ENCODE measurements at places on chromosomes 5 and 9.
A peak's percentile ranks its signal among the peaks of the same experiment; 100 is the strongest.

DNA sequence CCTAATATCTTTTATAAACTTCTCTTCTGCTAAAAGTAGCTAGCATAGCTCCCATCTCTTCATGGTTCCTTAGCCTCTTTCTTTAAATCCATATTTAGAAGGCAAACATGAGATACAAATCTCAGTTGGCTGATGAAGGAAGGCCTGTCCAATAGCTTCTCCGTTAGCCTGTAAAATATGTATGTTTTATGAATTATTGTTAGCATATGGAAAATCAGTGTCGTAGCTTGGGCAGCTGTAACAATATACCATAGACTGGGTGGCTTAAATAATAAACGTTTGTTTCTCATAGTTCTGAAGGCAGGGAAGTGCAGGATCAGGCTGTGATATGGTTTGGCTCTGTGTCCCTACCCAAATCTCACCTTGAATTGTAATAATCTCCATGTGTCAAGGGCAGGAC lies 63.8 kb downstream of the PBX3 start:
- no peak overlapping the region for H3K27ac ChIP-seq
- DNase-seq: no peak
- H3K4me1 ChIP-seq: no peaks in the 10 kb centered on the region
- no peaks in the 10 kb centered on the region for H3K36me3 ChIP-seq

GRCh38 chr9:117932585-117932984 lies 228.4 kb downstream of the TLR4 start:
- H3K27ac ChIP-seq: no peak overlapping the region
- no peak overlapping the region for H3K4me3 ChIP-seq
- H3K27me3 ChIP-seq: no peaks in the 10 kb centered on the region
- H3K36me3 ChIP-seq: no peaks in the 10 kb centered on the region
- no peaks in the 10 kb centered on the region for H3K4me1 ChIP-seq

DNA sequence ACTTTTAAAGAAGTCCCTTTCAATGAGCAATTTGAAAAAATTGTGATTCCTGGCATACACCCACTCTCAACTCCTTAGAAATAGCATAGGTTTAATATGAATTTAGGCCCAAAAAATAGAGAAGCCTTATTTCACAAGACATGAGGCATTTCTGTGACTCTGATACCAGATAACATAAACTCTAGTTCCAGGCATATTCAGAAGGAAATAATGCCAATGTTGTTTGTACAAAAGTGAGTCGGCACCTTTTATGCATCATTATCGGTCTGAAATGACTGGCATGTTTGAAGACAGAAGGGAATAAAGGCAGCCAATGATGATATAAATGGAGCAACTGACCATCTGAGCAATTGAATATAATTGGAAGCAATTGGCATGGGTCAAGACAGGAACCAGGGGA lies 19.4 kb upstream of the RECK start:
- H3K4me1 ChIP-seq: no peaks in the 10 kb centered on the region
- no peak overlapping the region for H3K4me3 ChIP-seq
- no peaks in the 10 kb centered on the region for H3K36me3 ChIP-seq
- no peaks in the 10 kb centered on the region for H3K27me3 ChIP-seq
- H3K27ac ChIP-seq: no peak overlapping the region

GRCh38 chr9:114889802-114890224 lies 40.6 kb downstream of the TNFSF8 start:
- no peaks in the 10 kb centered on the region for H3K36me3 ChIP-seq
- no peak overlapping the region for H3K27ac ChIP-seq
- H3K4me3 ChIP-seq: no peak overlapping the region
- no peaks in the 10 kb centered on the region for H3K27me3 ChIP-seq
- no peak for DNase-seq

- no peak overlapping the region for H3K27ac ChIP-seq
- no peak for DNase-seq
- no peaks in the 10 kb centered on the region for H3K27me3 ChIP-seq
- no peaks in the 10 kb centered on the region for H3K4me1 ChIP-seq
Observed at GRCh38 chr5:62178258-62178657, 127.7 kb upstream of the KIF2A start.

- DNase-seq: no peak
- no peaks in the 10 kb centered on the region for H3K27me3 ChIP-seq
- H3K4me1 ChIP-seq: no peaks in the 10 kb centered on the region
- no peak overlapping the region for H3K27ac ChIP-seq
Observed at GRCh38 chr5:168798065-168799023, 219.2 kb upstream of the PANK3 start.

DNA sequence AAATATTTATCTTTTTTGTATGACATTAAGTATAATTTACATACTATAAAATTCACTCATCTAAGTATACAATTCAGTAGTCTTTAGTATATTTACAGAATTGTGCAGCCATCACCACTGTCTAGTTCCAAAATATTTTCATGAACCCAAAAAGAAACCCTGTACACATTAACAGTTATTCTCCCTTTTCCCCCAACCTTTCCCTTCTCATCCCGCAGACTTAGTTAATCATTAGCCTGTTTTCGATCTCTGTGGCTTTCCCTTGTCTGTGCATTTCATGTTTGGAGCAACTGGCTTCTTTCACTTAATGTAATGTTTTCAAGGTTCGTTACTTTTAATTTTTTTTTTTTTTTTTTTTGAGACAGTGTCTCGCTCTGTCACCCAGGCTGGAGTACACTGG lies 37.5 kb downstream of the MTREX start:
- H3K27ac ChIP-seq: no peak overlapping the region
- DNase-seq: no peak
- no peaks in the 10 kb centered on the region for H3K27me3 ChIP-seq
- H3K4me3 ChIP-seq: no peak overlapping the region
- peaks cover 16% of the 10 kb centered on the region for H3K4me1 ChIP-seq

DNA sequence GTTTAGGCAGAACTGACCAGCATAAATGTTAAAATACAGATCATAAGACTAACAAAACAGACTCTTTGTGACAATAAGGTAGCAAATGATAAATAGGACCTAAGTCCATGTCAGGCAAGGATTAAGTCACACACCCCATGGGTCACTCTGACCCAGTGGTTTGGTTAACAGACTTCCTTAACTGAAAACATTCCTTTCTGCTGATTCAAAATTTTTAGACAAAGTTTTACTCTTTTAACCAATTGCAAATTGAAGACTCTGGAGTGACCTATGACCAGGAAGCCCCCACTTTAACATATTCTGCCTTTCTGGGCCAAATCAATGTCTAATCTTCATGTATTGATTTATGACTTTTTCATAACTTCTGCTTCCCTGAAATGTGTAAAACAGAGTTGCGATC lies 4.9 kb upstream of the NXNL2 start:
- H3K36me3 ChIP-seq: no peaks in the 10 kb centered on the region
- H3K27me3 ChIP-seq: no peaks in the 10 kb centered on the region
- no peaks in the 10 kb centered on the region for H3K4me1 ChIP-seq
- DNase-seq: no peak

DNA sequence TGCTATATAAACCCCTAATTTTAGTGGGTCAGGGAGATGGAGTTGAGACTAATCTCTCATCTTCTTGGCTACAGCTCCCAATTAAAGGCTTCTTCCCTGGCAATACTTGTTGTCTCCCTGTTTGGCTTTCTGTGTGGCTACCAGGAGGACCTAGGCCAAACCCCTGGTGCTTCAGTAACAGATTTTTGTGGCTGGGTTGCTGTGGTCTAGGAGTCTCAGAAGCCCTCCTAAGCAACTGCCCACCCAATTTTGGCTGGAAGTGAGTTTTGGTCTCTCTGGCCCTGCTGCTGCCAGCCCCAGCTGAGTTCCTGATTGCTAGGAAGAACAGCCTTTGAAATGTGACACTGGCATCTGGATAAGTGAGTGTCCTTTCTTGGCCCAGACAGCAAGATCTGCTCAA lies 9.8 kb downstream of the RIGI start:
- no peak overlapping the region for H3K4me3 ChIP-seq
- no peak overlapping the region for H3K27ac ChIP-seq
- H3K36me3 ChIP-seq: no peaks in the 10 kb centered on the region
- H3K4me1 ChIP-seq: no peaks in the 10 kb centered on the region

DNA sequence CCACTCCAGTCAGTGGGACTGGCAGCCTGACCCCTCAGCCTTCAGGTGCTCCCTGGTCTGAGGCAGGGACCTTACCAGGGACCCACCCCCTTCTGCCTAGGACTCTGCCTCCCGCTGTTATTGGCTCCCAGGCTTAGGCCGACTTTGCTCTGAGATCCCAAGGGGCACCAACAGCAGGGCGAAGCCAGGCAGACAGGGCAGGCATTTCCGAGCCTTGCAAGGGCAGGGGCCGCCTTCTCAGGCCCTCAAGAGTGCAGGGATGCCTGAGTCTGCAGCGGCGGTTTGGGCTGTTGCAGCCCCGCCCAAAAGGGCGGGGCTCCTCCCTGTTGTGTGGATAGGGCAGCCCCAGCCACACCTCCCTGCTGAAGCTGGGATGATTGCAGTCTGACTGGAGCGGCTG lies 644.6 kb downstream of the PRR16 start:
- DNase-seq: no peak
- no peaks in the 10 kb centered on the region for H3K27me3 ChIP-seq
- H3K4me3 ChIP-seq: no peak overlapping the region
- H3K36me3 ChIP-seq: no peaks in the 10 kb centered on the region
- no peaks in the 10 kb centered on the region for H3K4me1 ChIP-seq
- H3K27ac ChIP-seq: no peak overlapping the region

DNA sequence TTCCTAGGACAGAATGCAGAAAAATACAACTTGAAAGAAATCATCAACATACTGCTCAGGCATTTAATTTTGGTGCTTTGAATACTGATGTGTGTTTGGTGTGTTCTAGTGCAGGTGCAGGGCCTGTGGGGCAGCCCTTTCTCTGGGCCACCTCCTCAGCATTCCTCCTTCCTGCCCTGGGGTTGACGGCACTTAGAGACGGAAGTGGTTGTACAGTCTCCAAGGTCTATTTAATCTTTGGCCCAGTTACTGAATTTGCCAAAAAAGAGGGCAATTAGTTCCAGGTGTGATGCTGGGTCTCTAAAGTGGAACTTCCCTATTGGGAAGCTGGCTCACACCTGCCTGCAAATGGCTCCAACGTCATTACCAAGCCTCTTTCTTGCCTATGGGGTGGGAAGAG lies 269.0 kb downstream of the SH3GL2 start:
- DNase-seq: no peak
- no peaks in the 10 kb centered on the region for H3K4me1 ChIP-seq
- H3K4me3 ChIP-seq: no peak overlapping the region
- no peak overlapping the region for H3K27ac ChIP-seq
- no peaks in the 10 kb centered on the region for H3K27me3 ChIP-seq
- no peaks in the 10 kb centered on the region for H3K36me3 ChIP-seq

- no peaks in the 10 kb centered on the region for H3K27me3 ChIP-seq
- no peaks in the 10 kb centered on the region for H3K36me3 ChIP-seq
- H3K4me1 ChIP-seq: peaks cover 11% of the 10 kb centered on the region
- peak within 1 kb of the TSS; percentile 74 for H3K4me3 ChIP-seq
- DNase-seq: peak; percentile 65
Observed at GRCh38 chr9:37753489-37754190, at the start of gene TRMT10B. Gene TRMT10B, plus strand, starts transcription at chr9:37753805. Its CDS starts 8,127 bp downstream, at chr9:37761932.

DNA sequence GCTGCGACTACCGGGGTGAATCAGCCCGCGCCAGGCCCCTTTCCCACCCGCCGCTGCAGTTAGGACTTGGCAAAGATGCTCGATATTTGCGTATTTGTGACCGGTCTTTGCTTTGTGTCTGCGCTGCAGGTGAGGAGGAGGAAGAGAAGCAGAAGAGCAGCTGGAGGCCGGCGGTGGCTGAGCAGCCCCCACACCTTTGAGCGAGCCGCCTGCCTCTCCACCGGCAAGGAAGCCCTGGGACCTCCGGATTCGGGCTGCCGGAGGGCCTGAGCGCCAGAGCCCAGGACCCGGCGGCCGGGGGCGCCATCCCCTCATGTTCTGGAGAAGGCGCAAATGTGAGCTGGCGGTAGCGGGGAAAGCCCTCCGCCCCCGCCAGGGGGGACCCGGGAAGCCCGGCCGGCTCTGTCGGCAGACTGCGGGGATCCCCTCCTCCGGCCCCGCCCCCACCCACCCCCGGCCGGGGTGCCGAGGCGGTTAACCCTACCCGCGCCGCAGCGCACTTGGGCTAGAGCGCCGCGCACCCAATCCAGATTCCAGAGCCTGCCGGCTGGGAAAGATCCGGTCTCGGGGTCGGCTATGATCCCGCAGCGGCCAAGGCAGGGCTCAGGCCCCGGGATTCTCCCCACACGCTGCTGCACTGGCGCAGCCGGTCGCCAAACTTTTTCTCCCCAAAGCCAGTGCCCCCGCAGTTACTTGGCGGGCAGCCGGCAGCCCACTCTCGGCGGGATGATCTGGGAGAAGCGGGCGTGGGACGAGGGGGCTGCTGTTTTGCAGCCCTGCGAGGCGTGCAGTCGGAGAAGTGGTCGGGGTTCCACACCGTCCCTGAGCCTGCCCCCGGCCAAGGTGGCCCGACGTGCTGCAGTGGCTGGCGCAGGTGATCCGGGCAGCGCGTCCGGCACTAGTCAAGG lies 800 bp upstream of the KCNN2 start:
- DNase-seq: peak; percentile 51
- H3K4me3 ChIP-seq: peak overlapping the region; percentile 38
- peak overlapping the region; percentile 70 for H3K27ac ChIP-seq
- H3K36me3 ChIP-seq: no peaks in the 10 kb centered on the region
- no peaks in the 10 kb centered on the region for H3K4me1 ChIP-seq

- H3K27me3 ChIP-seq: no peaks in the 10 kb centered on the region
- no peaks in the 10 kb centered on the region for H3K4me1 ChIP-seq
- no peaks in the 10 kb centered on the region for H3K36me3 ChIP-seq
- H3K4me3 ChIP-seq: no peak overlapping the region
- no peak for DNase-seq
- H3K27ac ChIP-seq: no peak overlapping the region
Observed at GRCh38 chr9:117672369-117672768, 31.8 kb upstream of the TLR4 start.

- H3K27me3 ChIP-seq: no peaks in the 10 kb centered on the region
- peaks cover 8% of the 10 kb centered on the region for H3K4me1 ChIP-seq
- H3K4me3 ChIP-seq: no peak overlapping the region
- H3K36me3 ChIP-seq: no peaks in the 10 kb centered on the region
- H3K27ac ChIP-seq: peak overlapping the region; percentile 53
Observed at GRCh38 chr9:113343732-113344231, 3.7 kb upstream of the WDR31 start.

DNA sequence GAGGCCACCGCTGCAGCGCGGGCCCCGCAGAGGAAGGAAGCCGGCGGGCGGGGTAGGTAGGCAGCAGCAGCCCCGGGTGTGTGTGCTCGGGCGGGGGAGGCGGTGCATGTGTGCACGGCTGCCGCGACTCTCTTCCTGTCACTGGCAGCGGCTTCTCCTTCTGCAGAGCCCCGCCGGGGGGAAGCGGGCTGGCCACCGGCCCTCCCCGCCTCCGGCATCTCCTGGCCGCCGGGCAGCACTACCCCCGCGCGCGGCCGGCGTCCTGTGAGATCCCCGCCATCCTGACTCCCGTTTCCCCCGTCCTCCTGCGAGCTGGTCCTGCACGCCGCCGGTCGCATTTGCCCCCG lies 315 bp downstream of the PIK3R1 start:
- peaks cover 22% of the 10 kb centered on the region for H3K4me1 ChIP-seq
- H3K4me3 ChIP-seq: peak overlapping the region; percentile 86
- no peaks in the 10 kb centered on the region for H3K36me3 ChIP-seq
- no peak for DNase-seq

- DNase-seq: no peak
- no peak overlapping the region for H3K4me3 ChIP-seq
- no peaks in the 10 kb centered on the region for H3K27me3 ChIP-seq
- no peak overlapping the region for H3K27ac ChIP-seq
- peaks cover 4% of the 10 kb centered on the region for H3K4me1 ChIP-seq
Observed at GRCh38 chr5:68418680-68419079, 203.1 kb downstream of the PIK3R1 start.

All from pancreas (tissue), 10 donors.